ENCODE measurements at places on chromosomes 2 and 18. TPM values are rescaled to one million over a fixed set of nuclear protein-coding genes. Genes with fewer than 3 reads are reported as not detected.

- no peak for DNase-seq
Observed at GRCh38 chr2:174491947-174492346, 5.1 kb upstream of the GPR155 start.

DNA sequence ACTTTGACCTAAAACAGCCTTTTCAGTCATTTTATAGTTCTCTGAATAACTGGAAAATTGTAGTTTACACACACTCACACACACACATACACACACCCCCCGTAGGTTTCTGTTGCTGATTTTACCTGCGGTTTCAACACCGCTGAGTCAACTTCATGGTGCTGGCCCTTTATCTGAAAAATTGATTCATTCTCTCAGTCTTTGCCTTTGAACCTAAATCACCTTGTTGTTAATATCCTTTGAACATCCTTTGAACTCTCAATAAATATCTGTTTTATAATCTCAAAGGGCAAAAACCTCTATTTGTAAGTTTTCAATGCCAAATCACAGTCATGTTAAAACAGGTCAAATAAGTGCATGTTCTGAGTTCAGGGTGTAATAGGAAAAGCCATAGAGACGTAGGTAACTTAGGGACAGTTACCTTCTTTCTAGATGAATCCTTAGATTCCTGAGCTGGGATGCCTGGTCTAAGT lies 109.0 kb upstream of the BZW1 start:
- no peak for DNase-seq

GRCh38 chr2:38835015-38835601 lies 40.6 kb downstream of the DHX57 start:
- no peak for DNase-seq

The PMAIP1 gene
- 152 TPM for total RNA-seq

GRCh38 chr2:67289921-67290371 lies 107.2 kb upstream of the ETAA1 start:
- no peak for DNase-seq

DNA sequence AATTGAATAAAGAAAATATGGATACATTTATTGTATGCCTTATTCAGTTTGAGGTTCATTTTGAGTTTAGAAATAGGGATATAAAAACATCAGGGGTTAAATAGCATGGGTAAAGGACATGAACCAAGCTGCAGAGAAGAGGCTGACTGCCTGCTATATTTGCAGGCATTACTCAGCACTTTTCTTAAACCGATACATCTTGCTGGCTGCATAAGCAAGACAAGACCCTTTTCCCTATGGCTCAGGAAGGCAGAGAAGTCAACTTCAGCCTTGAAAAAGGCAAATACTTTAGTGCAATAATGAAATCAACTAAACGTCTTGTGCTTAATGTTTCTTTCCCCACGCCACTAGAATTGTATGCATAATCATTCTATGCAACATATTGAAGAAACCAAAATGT lies 36.4 kb downstream of the SCN1A start:
- no peak for DNase-seq

GRCh38 chr18:13471971-13472628 lies 253.5 kb downstream of the LDLRAD4 start:
- DNase-seq = no peak

The CFAP221 gene
- total RNA-seq = 0.46 TPM

DNA sequence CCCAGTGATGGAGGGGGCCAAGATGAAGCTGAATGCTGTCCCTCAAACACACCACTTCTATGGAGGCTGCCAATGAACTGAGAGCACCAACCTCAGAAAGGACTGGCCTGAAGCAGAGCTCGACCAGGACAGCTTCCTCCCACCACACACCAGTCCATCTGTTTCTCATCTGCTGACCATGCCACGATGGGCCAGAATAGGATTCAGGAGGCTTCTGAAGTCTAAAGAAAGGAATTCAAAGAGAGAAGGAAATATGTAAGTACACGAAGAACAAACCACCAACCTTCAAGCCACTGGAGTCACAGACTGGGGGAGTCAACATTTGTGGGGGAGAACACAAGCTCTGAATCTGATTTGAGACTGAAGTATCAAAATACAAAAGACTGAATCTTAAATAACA lies 157.6 kb upstream of the CCDC68 start:
- no peak for DNase-seq

DNA sequence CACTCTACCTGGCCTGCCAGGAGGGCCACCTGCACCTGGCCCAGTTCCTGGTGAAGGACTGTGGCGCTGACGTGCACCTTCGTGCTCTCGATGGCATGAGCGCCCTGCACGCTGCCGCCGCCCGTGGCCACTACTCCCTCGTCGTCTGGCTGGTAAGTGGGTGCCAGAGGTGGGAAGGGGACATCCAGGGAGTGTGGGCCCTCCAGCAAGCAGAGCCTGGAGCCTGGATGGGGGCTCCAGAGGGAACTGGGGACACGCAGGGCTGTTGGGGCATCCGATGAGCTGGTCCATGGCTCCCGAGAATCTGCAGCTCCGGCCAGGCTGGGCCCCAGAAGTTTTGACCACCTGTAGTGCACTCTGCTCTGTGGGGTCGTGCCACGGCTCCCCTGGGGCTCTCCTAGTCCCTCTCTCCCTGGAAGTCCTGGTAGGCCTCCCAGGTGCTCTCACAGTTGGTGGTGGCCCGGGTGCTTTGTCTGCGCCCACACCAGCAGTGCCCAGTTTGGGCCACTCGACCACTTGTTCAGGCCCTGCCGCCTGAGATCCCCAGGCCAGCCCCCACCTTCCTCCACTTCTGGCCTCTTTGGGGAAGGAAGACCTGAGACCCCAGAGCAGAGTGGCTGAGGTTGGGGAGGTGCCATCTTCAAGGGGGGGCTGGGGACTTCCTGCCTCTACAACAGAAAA lies 4.7 kb downstream of the ESPNL start:
- DNase-seq = peak; percentile 31

DNA sequence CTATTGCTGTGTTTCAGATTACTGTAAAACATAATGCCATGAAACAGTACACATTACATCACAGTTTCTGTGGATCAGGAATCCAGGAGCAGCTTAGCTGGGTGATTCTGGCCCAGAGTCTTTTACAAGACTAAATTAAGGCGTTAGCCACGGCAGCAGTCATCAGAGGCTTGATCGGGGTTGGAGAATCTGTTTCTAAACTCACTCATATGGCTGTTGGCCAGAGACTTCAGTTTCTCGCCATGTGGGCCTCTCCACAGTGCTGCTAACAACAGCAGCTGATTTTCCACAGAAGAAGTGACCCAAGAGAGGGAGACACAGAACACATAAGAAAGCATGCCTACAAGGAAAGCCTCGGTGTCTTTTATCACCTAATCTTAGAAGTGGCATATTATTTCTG lies 89.2 kb upstream of the MYO3B start:
- DNase-seq = no peak

GRCh38 chr2:8324901-8325300 lies 357.0 kb upstream of the ID2 start:
- DNase-seq = no peak

GRCh38 chr2:109290887-109291643 lies 162.1 kb downstream of the SH3RF3 start:
- no peak for DNase-seq

GRCh38 chr2:86048888-86049287 lies 56.8 kb downstream of the POLR1A start:
- DNase-seq = peak; percentile 10

GRCh38 chr18:53937037-53937436 lies 287.4 kb downstream of the MBD2 start:
- DNase-seq = no peak

DNA sequence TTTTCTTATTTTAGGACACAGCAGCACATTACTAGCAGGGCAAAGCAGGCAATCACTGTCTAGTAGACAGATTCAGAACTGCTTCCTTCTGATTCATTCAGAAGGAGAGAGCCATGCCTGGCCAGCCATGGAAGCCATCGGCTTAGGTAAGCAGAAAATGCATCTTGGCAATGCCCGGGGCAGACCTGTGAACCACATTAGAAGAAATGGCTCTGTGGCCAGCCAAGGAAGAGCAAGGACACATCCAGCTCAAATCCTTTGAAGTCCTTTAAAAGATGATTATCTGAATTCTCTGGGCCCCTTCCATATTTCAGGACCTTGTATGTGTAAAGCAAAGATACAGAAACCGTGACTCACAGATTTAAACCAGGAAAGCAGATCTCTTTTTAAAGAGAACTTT lies 227.4 kb downstream of the PID1 start:
- DNase-seq = no peak

The RANBP2 gene
- 87.2 TPM for total RNA-seq

DNA sequence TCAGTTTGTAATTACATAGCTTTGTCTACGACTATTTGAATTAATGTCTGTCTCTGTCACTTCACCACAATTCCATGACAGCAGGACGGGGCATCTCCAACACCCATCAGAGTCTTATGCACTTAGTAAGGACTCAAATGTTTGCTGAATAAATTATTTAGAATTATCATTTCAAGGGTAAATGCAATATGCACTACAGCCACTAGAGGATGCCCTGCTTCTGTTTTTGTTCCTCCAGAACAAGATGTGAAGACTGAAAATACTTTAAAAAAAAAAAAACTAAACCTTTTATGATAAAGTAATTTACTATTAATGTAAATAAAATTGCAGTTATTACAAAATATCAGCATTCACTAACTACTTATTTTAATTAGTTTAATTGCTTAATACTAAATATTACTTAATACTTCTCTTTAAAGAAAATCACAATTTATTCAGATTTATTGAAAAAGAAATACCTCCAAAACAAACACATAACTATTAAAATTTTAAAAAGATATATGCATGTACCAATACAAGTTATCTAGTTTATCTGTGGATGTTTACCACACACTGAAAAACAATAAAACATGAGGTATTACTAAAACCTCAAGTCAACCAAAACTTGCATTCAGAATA lies 3.2 kb downstream of the PIGN start:
- no peak for DNase-seq

DNA sequence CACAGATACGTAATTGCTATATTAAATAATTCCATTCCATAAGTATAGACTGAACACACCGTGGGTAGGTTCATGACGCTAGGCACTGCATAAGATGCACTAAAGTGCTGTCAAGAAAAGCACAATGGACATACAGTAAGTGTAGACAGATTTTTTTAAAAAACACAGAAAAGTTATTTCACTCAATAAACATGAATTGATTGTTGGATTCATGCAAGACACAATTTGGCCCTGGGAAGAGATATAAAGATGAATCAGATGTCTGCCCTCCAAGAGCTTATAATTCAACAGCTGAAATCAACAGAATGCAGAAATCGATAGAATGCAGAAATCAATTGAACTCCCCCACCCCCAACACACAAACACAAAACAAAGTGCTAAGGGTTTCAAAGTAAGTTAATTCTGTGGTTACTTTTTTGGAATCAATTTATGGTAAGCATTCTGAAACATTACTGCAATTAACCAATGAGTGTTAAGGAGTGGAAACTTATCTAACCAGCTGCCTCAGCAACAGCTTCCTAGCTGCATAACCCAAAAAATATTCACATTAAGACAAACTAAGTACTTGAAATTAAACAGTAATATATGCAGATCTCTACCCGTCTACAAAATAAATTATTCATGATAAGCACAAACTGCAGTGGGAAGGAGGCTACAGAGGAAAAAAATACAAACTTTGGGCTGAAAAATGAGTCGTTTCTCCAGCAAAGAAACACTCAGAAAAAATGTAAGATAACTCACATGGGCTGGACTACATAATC lies 1.6 kb downstream of the NBAS start:
- DNase-seq = no peak

The TMEM37 gene
- total RNA-seq = 4.2 TPM

DNA sequence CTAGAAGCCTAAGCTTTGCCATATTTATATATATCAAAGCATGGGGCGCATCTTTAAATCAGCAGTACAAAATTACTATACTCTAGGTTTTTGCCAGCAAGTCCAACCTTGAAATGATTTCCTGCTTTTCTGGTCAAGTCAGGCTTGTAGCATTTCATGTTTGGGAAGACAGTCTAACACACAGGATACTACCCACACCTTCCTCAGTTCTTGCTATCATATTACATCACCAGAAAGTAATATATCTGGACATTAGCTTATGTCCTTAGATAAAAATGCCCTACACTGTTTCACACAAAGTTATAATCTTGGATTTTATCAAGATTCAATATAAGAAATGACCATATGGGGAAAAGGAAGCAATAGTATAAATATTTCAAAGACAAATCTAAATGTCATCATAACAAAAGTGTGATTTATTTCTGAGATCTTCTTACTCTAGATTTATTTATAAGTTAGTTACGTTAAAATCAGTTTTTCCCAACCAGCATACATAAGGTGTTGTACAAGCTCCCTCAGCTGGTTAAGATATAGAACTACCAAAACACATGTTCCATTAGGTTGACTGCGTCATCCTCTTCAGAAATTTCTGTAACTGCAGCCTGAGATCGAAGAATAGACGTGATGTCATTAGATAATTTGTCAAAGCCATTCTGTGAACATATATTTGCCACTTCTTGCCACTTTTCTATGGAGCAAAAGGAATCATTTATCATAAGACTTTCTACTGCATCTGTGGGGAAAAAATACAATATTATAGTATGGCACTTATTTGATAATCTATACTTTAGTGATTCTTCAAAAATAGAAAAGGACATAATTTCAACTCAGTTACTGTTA lies 56.6 kb downstream of the CLHC1 start:
- no peak for DNase-seq

- no peak for DNase-seq
Observed at GRCh38 chr2:141125432-141125831, 1005.4 kb downstream of the LRP1B start.

Data from H9 (cell line).